Suppressor macrophage treated with lipopolysaccharide for 1 hour (primary cell): ENCODE measurements at places on chromosomes 12 and 14.

DNA sequence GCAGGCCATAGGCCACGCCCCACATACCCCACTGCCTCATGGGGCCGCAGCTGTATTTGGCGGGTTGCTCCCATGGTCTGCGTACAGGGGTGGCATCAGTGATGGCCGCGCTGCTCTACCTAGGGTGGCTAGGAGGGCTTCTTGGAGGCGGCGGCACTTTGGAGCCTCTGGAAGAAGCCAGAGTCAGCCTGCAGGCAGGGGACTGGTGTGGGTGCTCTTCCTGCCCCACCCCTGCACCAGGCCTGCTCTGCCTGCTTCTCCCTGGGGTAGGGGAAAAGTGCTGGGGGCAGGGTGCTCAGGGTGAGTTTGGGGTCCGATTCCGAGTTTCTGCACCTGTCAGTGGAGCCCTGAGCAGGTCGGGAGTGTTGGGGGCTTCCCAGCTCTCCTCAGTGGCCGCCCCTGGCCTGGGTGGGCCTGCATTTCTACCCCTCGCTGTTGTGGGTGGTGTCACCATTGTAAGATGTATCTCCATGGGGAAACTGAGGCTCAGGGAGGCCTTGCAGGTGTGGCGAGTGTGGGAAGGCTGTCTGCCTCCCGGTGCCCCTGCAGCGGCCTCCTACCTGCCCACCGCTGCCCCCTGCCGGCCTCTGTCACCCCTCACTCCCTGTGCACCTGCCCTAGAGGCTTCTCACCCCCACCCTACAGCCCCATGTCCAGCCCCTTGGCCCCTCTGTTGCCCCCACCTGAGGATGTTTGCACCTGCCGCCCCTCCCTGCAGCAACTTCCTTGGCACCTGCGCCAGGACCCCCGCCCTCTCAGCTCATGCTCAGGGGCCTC lies 5.5 kb downstream of the CEP170B start:
- peak; percentile 18 for DNase-seq

GRCh38 chr12:69779928-69780327 lies 41.3 kb downstream of the RAB3IP start:
- no peak for DNase-seq

DNA sequence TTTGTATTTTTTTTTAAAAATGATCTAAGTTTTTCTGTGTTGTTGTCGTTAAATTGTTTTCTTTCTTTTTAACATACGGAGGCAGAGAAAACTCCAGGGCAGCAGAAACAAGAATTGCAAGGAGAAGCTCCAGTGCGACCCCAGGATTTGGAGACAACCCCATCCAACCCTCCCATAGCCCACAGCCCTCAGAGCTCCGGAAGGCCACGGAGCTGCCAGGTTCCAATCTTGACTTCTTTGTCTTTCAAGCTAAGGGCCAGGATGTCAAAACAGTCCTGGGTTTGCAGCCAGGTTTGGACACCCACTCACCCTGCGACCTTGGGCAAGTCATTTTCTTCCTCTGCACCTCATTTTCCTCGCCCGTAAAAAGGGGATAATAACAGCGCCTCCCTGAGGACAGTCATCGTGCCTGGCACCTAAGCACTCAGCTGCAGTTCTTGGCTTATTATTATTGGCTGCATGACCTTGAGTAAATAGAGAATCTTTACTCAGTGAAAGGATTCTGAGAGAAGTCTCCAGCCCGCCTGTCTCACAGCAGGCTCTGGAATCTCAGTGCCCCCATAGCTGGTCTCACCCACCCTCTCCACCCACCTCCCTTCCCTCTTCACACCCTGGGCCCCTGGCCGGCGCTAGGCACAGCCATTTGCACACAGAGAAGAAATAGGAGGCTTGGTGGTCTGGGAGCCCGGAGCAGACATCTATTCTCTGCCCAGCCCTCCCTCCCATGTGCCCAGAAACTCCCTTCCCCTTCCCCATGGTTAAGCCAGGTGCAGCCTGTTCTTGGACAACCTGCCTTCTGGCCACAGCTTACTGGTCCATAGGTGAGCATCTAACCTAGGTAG lies 79.4 kb upstream of the BCL11B start:
- no peak for DNase-seq

DNA sequence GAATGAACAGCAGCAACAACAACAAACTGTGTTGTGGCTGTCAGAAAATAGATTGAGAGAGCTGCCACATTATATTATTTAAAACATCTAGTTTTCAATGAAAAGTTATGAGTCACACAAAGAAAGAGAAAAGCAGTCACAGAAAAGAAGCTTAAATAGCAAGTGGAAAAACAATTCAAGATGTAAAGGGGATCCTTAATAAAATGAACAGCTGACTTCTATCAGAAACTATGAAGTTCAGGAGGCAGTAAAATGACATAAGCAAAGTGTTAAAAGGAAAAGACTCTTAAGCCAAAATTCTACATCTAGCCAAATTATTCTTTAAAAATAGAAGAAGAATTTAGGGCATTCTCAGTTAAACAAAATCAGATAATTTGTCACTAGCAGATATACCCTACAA lies 5.6 kb downstream of the CLEC14A start:
- no peak for DNase-seq

GRCh38 chr14:31078766-31079165 lies 52.6 kb upstream of the STRN3 start:
- DNase-seq, result no peak

- DNase-seq, result no peak
Observed at GRCh38 chr14:105864116-105864515, 337.7 kb downstream of the TMEM121 start.

DNA sequence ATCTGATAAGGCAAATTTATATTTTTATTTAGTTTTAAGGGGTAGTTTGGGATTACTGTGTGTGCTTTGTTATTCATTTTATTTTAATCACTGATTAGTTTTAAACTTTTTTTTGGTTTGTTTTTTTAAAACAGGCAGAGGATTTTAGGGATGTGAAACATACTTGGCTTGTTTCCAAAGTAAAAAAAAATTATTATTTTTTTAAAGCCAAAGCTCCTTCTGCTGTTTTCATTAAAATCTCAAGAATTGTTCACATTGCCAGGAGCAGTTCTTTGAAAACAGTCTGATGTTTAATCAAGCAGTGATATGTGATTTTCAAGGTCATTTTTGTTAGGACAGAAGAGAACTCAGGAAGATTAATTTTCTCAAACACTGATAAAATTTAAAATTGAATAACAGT lies 11.2 kb downstream of the TTC8 start:
- no peak for DNase-seq

DNA sequence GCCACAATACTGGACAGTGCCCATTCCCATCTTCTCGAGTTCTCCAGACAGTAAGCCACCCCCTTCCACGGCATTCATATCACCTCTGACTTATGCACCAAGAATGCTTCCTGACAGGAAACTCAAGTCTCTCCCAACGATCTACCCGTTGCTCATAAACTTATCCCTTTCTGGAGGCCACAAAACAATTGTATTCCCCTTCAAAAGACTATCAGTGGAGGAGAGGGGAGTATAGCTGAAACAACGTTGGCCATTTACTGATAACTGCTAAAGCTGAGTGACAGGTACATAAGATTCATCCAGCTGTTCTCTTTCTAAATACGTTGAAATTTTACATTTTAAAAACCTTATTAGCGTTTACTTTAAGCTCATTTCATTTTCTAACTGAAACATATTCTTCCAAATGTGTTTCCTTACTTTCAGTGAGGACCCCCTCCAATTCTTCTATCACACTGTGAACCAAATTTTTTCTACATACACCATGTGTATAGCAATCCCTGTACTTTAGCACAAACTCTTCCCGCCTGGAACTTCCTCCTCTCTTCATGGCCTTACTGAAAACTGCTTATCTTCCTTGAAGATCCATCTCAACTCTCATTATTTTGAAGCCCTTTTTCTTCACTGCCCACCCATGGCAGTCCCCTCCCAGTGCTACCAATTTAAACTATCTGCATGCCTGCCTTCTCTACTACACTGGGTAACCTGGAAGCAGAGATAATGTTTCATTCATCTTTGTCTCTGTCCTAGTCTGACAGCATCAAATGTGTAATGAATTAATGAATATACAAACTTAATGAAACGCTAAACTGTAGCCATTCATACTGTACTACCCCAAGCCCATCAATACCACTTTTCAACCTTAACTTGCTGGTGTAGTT lies 28.8 kb downstream of the ATXN2 start:
- DNase-seq, result no peak

- no peak for DNase-seq
Observed at GRCh38 chr12:107469011-107469410, 216.6 kb upstream of the PWP1 start.

GRCh38 chr12:62917926-62918325 lies 17.0 kb downstream of the PPM1H start:
- peak; percentile 75 for DNase-seq

- DNase-seq, result peak; percentile 36
Observed at GRCh38 chr12:12024911-12025682, 45.6 kb upstream of the BCL2L14 start.

- DNase-seq, result peak; percentile 93
Observed at GRCh38 chr14:103527408-103528145, 1.4 kb upstream of the TRMT61A start.

DNA sequence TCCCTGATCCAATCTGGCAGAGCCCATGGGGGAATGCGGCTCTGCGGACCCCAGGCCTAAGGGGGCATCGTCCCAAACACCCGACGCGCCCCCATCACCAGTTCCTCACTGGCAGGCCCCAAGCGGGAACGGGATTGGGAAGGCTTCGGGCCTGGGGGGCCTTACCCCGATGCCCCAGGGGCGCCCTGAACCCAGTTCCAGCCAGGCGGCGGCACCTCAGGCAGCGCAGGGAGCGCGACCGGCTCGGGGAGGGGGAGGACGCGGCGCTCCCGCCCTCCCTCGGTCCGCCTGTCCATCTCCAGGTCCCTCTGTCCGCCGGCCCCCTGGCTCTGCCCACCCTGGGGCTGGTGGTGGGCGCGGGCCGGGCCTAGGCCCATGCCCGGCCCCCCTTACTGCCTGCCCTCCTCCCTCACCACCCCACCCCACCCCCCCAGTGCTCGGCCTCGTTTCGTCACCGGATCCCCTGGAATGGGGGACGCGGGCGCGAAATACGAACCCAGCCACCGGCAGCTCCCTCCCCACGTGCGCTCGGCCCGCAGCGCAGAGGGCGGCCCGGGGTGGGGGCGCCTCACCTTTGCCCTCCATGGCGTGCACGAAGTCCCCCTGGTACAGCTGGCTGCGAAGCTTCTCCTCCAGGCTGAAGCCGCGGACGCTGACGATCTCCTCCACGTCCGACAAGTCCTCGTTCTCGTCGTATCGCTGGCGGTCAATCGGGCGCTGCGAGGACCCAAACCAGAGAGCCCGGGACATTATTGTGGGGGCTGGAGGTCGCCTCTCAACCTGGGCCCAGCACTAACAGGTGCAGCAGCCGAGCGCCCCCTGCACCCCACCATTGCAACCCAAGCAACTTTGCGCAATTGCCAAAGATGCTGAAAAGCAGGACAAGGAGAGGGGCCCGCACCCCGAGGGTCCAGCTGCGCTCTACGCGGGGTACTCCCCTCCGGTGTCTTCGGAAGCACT lies 2.3 kb downstream of the KDM2B start:
- DNase-seq, result peak; percentile 24

GRCh38 chr14:75366963-75367362 lies 60.9 kb upstream of the JDP2 start:
- no peak for DNase-seq

- no peak for DNase-seq
Observed at GRCh38 chr14:72544615-72545387, 349.1 kb downstream of the DPF3 start.

GRCh38 chr14:52695481-52696091 lies at the start of gene ERO1A:
ERO1A (minus strand) TSS chr14:52695558; CDS start chr14:52695481, 77 bp downstream.
- peak; percentile 97 for DNase-seq

- no peak for DNase-seq
Observed at GRCh38 chr12:32532951-32533350, 133.6 kb downstream of the FGD4 start.

GRCh38 chr12:59873136-59873535 lies 277.3 kb downstream of the SLC16A7 start:
- no peak for DNase-seq

- peak; percentile 94 for DNase-seq
Observed at GRCh38 chr12:27179400-27180214, 64.5 kb upstream of the STK38L start.

- DNase-seq, result no peak
Observed at GRCh38 chr14:100679707-100680438, 46.8 kb upstream of the DLK1 start.

GRCh38 chr12:108325549-108325948 lies 13.6 kb downstream of the CMKLR1 start:
- no peak for DNase-seq

DNA sequence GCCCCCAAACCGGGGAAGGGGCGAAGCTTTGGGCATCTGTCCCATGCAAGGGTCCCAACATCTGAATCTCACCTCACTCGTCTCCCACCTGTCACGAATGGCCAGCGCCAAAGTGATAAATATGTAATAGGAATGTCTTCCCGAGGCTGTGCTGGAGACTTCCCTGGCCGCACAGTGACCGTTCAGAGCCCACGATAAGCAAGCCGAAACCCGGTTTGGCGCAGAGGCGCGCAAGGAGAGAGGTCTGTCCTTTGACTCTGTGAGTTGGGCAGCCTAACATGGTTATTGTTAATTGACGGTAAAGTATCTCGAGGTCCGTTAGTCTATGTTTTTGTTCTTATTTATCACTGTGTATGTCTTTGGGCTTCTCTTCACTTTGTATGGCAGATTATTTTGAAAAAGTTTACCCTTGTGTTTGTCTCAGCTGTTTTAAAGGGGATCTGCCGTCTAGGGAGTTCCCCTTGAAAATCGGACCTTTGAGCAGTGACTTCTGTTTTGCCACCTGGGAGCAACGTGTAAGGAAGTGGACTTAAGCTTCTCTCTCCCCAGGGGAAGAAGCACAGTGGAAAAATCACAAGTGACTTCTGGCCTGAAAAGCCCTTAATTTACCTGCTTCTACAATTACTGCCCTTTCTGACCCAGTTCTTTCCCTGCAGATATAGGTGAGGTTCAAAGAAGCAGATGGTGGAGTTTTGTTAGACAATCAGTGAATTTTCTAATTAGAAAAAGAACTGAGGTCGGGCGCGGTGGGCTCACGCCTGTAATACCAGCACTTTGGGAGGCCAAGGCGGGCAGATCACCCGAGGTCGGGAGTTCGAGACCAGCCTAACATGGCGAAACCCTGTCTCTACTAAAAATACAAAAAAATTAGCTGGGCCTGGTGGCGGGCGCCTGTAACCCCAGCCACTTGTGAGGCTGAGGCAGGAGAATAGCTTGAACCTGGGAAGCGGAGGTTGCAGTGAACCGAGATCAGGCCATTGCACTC lies 1.1 kb upstream of the TM9SF1 start:
- peak; percentile 41 for DNase-seq

DNA sequence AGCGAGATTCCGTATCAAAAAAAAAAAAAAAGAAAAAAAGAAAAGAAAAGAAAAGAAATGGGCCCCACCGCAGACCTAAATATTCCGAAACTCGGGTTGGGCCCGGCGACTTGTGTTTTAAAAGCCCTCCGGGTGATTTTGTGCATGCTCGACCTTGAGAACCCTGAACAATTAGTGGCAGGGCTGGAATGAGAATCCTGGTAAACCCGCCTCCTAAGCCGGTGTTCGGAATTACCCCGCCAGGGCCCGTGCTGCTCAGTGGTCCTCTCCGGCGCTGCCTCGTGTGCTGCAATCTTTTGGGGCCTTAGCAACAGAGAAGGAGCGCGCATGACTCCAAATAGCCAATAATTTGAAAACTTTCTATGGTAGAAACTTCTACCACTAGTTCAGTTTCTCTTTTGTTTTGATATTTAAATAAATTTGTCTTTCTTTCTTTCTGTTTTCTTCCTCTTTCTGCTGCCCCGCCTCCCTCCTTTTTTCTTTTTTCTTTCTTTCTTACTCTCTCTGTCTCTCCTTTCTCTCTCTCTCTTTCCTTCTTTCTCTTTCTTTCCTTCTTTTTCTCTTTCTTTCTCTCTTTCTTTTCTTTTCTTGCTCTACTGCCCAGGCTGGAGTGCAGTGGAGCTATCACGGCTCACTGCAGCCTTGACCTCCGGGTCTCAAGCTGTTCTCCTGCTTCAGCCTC lies 1.5 kb upstream of the GALNT6 start:
- peak; percentile 80 for DNase-seq
